ENCODE measurements at places on chromosomes 1 and 21.

DNA sequence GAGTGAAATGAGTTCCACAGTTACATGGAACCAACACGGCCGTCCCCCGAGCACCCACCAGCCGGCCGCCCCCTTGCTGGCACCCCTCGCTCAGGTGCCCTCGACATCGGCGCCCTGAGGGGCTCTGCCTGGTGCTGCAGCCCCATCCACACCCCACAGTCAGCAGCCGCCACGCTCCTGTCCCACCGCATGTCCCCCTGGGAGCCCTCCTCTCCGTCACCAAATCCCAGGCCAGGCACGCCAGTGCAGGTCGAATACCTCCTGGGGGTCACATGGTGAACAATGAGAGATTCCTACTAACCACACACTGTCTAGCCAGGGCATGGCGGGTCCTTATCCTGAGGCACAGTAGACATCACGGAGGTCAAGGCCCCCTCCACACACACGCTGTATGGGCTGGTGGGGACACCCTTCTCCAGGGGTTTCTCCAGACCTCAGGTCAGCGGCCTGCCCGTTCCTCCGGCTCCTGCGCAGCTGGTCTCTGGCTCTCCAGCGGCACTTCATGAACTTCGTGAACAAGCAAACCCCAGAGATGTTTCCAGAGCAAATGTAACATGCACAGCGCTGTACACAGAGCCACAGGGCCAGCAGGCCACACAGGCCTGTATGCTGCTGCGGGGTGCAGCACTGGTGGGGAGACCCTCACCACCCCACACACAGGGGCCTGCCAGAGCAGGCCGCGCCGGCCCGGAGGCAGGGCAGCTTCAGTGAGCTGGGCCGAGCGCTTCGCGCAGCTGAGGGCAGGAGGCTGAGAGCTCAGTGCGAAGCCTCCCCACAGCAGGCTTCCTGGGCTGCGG, 21.8 kb downstream of the POFUT2 start:
- no peak for DNase-seq

DNA sequence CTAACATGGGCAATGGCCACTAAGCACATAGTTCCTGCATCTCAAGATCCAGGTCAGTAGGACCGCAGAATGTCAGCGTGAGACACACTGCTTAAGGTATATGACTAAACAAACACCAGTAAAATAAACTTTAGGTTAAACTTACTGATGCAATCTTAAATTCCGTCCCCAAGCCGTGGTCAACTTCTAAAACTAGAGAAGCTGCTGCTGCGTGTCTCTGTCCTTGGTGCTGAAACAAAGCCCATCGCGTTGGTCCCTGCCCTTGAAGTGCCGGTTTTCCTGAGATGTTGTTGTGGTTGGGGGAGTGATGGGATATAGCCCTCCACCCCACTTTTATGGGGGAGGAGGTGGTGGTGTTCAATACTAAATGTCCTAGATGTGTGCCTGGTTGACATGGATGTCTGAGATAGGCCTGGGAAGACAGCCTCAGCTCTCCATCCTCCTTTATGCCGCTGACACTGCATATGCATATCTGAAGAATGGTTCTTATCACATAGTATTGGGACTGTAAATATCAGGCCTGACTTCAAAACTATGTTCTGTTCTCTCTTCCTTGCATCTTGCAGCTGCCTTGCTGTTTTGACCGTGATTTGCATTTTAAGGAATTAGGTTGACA, 72.0 kb upstream of the KCNA3 start:
- peak; percentile 39 for DNase-seq

- DNase-seq, result no peak
Observed at GRCh38 chr1:43329995-43330751, 7.4 kb upstream of the MPL start.

DNA sequence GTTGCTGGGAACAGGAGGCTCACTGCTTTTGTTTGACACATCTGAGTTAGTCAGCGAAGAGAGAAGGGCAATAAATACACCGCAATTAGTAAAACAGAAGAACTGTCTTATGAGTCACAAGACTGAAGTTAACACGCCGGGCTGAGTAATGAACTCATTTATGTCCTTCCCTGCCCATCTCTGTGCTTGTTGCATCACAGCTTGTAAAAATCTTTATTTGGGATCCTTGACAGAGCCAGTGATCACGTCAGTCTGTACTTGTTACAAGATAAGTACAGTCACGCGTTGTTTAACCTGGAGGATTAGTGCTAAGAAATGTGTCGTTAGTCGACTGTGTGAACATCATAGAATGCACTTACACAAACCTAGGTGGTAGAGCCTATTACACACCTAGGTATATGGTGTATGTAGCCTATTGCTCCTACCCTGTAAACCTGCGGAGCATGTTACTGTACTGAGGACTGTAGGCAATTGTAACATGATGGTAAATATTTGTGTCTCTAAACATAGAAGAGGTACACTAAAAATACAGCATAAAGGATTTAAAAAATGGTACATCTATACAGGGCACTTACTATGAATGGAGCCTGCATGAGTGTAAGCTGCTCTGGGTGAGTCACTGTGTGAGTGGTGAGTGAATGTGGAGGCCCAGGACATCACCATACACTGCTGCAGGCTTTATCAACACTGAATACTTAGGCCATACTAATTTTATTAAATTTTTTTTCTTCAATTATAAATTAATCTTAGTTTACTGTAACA, 272.2 kb downstream of the TNR start:
- no peak for DNase-seq

DNA sequence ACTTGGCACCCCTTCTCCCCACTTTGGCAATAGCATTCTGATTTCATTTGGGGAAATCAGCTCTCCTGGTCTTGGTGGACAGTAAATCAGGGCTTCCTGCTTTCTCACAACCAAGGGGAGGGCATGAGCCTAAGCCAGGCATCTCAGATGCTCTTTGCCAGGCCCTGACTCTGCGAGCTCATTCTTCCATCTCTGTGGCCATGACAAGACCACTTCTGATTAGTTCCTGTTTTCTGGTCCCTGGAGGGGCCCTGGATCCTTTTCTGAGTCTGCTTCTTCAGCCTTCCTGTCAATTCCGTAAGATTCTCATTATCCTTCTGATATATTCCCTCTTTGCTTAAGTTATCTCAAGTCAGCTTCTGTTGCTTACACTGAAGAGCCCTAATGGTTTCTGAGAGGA, 210.4 kb downstream of the HIVEP3 start:
- no peak for DNase-seq

All from mesothelial cell of epicardium (in vitro differentiated cells).